ENCODE measurements at places on chromosomes 13 and 19.
A peak's percentile ranks its signal among the peaks of the same experiment; 100 is the strongest.

DNA sequence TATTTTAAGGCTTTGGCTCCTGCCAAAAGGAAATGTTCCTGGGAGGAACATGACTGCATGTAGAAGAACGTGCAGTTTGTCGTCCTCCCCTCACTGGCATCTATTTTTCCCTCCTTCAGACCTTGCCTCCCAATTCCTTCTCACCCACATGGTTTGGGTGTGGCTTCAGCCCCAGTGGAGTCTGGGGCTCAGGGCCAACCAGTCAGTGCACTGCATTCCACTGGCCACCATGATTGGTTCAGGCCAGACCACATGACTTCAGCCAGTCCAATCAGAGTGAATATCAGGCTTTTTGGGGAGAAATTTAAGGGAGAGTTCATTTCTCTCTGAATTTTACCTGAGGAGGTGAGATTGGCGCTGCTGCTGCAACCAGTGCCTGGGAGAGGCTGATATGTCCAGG is 171.6 kb downstream of the ZIC5 start:
- DNase-seq, result no peak

DNA sequence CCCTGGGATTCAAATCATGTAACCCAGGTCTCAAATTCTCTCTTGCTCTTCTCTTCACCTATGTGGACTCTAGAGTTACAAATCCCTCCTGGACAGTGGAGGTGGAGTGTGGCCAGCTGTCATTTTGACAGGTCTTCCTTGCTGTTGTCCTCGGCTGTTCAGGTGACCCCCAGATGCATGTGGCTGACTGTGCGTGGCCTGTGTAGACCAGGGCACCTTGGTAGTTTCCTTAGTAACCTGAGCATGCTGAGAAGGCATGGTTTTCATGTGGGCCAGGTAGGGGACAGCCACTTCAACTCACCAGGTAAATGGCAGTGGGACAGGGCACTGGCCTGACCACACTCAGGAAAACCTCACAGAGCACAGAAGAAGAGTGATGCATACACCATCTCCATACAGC is 155.0 kb upstream of the TSHZ3 start:
- no peak for DNase-seq

DNA sequence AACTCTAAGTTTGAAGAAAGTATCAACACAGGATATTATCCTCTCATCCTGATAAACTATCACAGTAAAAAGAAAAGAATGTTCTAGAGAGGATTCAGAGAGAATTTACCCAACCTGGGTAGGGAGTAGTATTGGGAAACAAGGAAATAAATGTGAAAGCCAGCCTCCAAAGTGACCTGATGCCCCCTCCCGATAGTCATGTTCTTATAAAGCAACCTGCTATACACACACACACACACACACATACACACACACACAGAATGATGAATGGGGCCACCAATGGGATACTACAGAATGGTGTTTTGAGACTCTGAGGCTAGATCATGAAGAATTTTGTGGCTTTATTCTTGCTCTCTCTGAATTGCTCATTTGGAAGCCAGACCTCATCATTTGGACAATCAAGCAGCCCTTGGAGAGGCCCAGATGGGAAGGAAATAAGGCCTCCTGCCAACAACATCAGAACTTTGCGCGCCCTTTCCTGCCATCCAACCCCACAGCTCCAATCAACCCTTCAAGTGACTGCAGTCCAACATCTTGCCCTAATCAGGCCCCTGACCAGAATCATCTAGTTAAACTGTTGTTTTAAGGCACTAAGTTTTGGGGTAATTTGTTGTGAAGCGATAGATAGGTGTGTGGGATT is 807.9 kb upstream of the ARGLU1 start:
- no peak for DNase-seq

GRCh38 chr19:13176345-13176744 is 26.1 kb downstream of the IER2 start:
- no peak for DNase-seq

GRCh38 chr19:33427801-33428626 is 54.5 kb downstream of the CEBPG start:
- DNase-seq, result no peak

DNA sequence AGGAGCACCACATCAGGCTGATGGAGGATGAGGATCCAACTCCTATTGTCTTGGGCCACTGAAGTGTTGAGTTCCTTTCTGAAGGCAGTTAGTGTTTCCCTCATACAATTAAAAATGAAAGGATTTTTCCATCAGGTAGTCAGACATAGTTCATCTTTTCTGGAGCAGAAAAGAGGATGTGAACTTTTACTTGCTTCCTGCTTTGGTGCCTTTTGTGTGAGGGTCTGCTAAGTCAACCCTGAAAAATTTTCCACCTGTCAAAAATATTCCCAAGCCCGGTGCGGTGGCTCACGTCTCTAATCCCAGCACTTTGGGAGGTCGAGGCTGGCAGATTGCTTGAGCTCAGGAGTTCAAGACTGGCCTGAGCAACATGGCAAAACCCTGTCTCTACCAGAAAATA is 43.9 kb downstream of the RGCC start:
- DNase-seq, result no peak

DNA sequence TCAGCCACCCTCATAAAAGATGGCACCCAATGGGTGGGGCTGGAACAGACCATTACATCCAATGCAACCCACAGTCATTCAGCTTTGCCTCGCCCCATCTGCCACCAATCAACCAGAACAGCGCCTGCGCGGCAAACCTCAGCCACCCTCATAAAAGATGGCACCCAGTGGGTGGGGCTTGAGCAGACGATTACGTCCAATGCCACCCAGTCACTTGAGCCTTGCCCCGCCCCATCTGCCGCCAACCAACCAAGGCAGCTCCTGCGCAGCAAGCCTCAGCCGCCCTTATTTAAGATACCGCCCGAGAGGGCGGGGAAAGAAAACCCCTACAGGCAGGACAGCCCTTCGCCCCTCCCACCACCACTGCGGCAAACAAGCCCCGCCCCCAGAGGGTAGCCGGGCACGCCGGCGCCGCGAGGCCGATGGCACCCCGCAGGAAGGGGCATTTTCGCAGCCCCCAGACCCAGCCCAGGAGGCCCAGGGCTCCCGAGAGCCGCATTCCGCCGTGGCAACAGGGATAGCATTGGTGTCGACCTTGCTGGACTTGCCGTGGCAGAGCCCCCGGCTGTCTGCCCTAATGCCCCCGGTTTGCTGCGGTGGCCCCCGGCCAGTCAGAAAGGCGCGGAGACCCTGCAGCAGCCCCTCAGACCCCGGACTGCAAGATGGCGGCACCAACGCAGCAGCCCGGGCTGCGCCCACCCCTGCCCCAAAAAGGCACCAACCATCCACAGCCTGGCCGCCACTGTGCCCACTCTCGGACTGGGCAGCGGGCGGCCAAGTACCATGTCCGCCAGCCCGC is 675 bp downstream of the PEG3 start:
- DNase-seq, result peak; percentile 66

DNA sequence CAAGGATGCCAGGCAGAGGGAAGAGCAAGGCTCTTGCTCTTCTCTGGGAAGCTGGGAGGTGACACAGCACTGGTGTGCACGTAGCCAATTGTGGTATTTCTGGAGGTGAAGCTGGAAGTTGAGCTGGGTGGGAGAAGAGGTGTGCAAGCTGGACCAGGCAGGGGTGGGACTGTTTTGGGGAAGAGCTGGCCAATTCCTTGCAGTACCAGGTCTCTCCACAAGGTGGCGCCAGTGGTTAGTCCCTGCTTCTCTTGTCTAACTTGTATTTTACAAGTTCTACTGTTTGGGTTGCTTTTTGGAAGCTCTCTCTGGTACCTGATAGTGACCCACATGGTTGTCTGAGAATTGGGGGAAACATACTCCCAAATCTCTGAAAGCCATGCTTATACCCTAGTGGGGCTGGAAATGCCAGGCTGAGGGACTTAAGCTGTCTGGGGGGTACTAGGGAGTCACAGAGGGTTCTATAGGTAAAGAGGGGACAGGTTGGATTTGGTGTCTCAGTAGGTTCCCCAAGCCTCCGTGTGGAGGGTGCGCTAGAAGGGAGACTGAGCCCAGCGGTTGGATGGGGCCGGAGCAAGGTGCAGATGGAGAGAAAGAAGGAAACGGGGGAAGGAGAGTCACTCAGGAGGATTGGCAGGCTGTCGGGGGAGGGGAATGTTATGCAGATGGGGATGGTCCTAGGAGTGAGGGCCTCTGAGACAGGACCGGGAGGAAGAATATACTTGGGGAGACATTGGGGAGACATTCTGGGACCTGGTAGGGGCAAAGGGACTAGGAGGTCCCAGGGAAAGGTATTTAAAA is 3.0 kb downstream of the HPN start:
- peak; percentile 31 for DNase-seq

- DNase-seq, result peak; percentile 83
Measured at GRCh38 chr13:43023289-43023963, at the start of gene DNAJC15. DNAJC15 (plus strand) TSS chr13:43023586; CDS start chr13:43023627, 41 bp downstream.

- DNase-seq, result no peak
Measured at GRCh38 chr19:13255041-13255718, 105.0 kb downstream of the IER2 start.

Data from CD4-positive, alpha-beta T cell treated with Interferon gamma for 1 hour (primary cell).